Suppressor macrophage treated with lipopolysaccharide for 4 hours (primary cell): ENCODE measurements at places on chromosomes 7 and 10.
A peak's percentile ranks its signal among the peaks of the same experiment; 100 is the strongest.

- peak; percentile 71 for DNase-seq
Observed at GRCh38 chr10:119517235-119518141, 25.0 kb downstream of the RGS10 start.

GRCh38 chr10:131673396-131673795 is 227.4 kb upstream of the PPP2R2D start:
- DNase-seq: no peak

DNA sequence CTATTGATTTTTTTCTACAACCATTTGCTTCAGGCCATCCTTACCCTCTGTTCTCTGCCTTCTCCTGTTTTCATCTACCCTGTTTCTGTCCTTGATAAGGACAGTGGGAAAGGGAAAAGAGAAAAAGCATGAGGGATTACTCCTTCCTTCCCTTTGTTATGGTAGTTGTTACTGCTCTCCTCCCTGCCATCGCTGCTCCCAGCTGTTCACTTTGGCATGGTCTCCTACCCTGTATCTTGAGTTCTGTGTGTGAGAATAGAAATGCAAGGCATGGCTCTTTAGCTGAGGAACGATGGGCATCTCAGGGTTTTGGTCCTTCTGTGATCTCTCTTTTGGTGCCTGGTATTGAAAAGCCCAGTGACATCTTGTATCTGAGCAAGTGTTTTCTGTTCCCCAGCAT is 6.4 kb downstream of the CCSER2 start:
- no peak for DNase-seq

GRCh38 chr10:130013335-130014262 is 49.5 kb upstream of the EBF3 start:
- DNase-seq: no peak

DNA sequence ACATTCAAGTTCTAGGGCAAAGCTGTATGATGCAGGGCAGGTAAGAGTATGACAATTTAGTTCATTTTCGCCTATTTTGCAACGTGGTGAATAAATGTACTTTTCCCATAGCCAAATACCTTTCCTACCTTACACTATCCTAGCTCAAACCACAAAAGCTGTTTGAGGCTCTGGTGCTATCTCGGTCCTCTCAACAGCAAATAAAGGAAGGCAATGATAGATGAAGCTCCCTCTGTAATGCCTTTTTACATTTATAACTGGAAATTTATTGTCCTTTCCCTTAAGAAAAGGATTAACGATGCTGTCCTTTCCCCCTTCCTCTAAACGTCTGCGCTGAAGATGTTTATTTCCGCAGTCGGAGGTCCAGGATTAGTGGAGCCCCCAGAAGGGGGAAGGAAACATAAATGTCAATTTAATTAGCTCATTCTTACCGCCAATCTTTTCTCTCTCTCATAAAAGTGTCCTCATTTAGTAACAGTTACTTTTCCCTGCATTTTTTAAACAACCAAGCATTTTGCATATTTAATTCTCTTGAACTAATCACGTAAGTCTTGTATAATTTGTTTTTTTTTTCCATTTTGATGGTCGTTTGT is 114.6 kb downstream of the PIP4K2A start:
- DNase-seq: no peak

DNA sequence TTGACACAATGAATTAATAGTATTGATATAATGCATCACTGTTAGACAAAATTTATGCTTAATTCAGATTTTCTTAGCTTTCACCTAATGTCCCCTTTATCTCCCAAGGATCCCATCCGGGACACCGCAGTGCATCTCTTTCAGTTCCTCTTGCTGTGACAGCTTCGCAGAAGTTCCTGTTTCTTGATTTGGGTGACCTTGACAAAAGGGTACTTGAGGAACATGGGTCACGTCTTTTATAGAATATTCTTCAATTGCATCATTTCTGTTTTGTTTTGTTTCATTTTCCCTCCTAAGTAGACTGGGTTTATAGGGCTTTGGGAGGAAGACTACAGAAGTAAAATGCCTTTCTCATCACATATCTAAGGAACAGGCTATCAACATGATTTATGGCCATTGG is 453.2 kb downstream of the DPP6 start:
- peak; percentile 16 for DNase-seq

DNA sequence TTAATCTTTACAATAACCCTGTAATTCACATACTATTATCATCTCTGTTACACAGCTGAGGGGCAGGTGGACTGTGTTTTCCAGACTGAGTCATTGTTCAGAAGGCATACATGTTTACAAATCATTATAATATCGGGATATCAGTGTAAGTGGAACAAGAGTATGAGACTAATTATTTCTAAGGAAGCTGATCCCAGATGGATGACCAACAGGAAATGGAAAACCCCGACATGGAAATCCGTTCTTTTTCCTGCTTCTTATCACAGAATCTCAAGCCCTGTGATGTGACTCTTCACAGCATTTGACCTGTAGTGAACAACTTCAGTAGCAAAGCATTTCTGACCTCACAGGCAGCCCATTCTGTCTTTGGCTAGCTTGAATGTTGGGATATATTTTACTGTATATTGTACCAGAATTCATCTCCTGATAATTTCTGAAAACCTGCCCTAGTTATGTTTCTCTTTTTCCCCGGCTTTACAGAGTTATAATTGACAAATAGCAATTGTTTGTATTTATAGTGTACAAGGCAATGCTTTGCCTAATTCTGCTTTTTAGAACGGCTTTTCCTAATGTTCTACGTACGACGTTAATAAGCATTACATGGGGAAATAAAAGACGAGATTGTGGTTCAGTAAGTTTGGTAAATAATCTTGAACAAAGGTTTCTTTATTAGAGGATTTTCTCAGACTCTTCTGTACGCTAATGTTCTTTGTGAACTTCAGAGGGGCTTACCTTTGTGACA is 78.6 kb upstream of the SYPL1 start:
- no peak for DNase-seq

DNA sequence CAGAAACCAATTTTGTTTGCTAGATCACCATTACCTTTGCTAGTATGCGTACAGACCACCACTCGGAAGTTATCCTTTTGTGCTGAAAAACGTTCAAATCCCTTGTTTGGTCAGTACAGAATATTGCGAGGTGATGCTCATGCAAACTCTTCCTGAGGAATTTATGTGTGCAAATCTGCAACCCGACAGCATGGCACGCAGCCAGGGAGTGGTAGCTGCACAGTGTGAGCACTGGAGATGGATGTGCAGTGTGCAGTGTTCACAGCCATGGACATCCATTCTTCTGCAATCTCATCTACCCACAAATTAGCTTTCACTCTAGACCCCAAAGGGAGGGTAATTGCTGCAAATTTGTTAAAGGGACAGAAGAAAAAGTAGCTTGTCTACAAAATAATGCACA is 72.2 kb downstream of the CACUL1 start:
- DNase-seq: no peak

DNA sequence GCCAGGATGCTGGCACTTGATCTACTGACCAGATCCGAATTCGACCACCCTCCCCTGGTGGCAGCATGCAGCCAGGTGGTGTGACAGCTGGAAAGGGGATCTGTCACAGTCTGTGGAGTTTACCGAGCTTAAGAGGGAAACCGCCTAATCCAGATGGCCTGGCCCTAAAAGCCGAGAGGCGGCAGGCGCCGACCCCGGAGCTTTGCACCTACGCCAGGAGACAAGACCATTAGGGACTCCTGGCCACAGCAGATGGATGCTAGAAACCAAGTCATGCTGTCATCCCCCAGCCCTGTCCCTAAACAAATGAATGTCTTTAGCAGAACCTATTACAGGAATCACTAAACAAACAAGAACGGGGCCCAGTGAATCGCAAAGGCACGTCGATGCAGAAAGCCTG is 27.7 kb downstream of the RCC1L start:
- no peak for DNase-seq

DNA sequence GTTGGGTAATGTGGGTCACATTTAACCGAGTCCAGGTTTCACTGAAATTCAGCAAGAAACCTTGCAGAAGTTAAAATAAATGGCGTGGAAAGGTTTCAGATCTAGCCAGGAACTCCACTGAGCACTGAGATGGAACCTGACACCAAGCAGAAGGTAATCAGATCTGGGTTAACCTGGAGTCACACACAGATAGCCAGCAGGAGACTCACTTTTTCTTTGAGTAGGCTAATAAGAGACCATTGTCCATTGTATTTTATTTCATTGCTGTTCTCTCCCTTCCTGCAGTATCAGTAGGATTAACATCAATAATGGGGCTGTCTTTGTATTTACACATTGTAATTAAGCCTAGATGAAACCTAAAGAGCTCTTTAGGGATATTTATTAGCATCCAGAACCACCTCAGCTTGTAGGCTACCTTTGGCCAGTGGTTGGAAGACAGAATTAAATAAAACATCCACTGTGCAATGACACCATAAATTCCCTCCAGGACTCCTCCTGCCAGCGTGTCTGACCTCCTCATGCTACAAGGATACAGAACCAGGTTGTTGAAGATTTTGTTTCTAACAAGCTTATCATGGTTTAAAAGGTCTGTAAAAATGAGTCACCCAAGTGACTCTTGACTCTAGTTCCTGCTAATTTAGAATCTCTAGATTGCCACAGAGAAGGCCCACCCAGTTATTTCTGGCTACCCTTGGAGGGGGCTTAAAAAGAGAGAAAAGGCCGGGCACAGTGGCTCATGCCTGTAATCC is 151.1 kb downstream of the SORCS1 start:
- no peak for DNase-seq

DNA sequence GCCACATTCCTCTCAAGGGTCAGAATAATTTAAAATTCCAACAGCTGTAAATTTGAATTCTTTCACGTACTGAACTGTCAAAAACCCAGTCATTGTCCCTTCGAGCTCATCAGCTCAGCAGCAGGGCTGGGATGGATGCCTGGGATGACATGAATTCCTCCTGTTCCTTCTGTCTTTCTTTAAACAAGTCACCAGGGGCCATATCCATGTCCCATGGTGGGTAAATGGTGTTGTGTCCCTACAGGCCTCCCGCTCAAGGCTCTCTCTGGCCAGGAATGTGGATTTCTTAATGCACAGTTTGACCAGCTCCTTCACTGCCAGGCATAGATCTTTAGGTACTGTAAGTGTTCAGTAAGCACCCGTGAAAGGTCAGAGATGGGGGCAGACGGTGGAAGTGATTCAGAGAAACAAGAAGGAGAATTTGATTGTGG is 13.8 kb upstream of the TECPR1 start:
- no peak for DNase-seq

DNA sequence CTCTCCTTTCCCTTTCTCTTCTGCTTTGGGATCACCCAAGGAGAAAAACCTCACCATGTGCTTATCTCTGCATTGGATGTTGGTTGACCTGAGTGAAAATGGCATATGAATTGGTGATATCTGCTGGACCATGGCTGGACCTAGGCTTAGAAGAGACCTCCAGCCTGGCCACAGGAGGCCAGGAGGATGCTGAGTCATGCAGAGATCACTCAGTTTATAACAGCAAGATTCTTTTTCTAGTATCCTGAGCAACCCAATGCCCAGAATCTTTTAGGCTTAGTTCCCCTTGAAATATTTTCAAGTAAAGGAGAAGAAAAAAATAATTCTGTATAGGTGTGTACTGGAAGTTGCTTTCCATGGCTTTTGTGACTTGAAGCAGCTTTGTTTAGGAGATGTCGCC is 236.3 kb downstream of the KLF6 start:
- no peak for DNase-seq

DNA sequence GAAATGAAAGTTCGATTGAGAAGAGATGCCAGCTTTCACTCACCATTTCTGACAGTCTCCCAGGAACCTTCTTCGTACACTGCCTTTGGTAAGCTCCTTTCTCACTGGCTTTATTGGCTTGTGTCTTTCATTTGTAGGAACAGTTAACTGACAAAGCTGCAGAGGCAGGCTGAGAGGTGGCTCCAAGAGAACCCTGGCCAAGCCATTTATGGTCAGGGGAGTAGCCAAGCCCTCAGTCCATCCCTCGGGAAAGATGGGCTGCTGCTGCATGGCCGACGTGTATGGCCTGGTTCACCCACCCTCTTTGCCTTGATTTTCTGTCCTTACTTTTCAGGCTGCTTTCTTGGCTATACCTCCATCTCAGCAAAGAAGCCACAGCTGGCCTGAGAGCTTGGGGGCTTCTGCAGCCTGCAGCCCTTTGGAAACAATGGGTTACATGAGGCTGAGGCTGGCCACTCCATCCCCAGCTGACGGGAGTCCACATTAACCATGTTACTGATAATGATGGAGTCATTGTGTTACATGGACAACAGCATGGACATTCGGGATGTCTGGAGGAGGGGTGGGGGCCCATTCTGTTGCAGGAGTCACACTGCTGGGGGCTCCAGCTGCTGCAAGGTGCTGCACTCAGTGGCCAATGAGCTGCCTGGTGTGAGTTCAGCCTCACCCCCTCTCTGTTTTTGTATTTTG is at the start of gene OPALIN:
Gene OPALIN, minus strand, starts transcription at position 152 of the 690 bp plus-strand sequence. Its CDS starts 106 bp downstream, at position 46.
- DNase-seq: no peak

DNA sequence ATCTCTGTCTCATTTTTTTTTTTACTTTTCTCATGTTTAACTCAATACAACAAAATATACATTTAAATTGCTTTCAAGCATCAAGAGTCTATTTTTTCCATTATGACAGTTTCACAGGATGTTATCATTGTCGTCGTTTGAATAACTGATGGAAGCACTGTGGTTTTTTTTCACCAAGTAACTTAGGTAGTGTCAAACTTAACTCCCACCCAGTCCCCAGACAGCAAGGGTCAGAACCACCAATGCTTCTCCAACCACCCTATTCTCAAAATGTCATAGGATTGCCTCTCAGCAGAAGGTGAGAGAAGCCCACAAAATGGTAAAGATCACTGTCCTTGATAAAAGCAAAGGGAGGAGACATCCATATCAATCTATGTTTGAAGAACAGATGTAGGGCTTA is 339.4 kb downstream of the SFMBT2 start:
- DNase-seq: no peak

GRCh38 chr7:157874870-157875229 is 538.0 kb downstream of the DNAJB6 start:
- DNase-seq: no peak

GRCh38 chr7:117090791-117091190 is 137.5 kb downstream of the ST7 start:
- DNase-seq: no peak

- DNase-seq: no peak
Observed at GRCh38 chr10:24898501-24898900, 53.9 kb downstream of the PRTFDC1 start.

GRCh38 chr7:69761290-69761922 is 163.1 kb downstream of the AUTS2 start:
- DNase-seq: no peak

GRCh38 chr7:50396856-50397255 is 53.3 kb downstream of the FIGNL1 start:
- no peak for DNase-seq

DNA sequence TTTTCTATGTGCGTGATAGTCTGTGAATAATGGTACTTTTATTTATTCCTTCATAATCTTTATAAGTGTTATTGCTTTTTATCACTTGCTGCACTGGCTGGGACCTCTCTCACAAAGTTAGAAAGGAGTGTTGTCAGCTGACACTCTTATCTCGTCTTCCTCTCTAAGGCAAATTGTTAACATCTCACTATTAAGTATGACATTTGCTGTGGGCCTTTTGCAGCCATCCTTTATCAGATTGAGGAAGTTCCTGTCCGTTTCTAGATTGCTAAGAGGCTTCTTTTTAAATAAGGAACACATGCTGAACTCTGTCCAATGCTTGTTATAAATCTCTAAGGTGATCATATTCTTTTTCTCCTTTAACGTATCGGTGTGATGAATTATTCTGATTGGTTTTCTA is 27.4 kb upstream of the DIP2C start:
- no peak for DNase-seq

- DNase-seq: no peak
Observed at GRCh38 chr7:3537210-3537875, 236.3 kb downstream of the SDK1 start.

- peak; percentile 97 for DNase-seq
Observed at GRCh38 chr10:30999070-30999712, 32.5 kb downstream of the ZNF438 start.
